Activated CD8-positive, alpha-beta memory T cell treated with anti-CD3 and anti-CD28 coated beads, Interleukin-2, amount 10 ng/mL, durations not matched to agents 7 days and 5 days (primary cell): ENCODE measurements at places on chromosomes 6 and 20.

DNA sequence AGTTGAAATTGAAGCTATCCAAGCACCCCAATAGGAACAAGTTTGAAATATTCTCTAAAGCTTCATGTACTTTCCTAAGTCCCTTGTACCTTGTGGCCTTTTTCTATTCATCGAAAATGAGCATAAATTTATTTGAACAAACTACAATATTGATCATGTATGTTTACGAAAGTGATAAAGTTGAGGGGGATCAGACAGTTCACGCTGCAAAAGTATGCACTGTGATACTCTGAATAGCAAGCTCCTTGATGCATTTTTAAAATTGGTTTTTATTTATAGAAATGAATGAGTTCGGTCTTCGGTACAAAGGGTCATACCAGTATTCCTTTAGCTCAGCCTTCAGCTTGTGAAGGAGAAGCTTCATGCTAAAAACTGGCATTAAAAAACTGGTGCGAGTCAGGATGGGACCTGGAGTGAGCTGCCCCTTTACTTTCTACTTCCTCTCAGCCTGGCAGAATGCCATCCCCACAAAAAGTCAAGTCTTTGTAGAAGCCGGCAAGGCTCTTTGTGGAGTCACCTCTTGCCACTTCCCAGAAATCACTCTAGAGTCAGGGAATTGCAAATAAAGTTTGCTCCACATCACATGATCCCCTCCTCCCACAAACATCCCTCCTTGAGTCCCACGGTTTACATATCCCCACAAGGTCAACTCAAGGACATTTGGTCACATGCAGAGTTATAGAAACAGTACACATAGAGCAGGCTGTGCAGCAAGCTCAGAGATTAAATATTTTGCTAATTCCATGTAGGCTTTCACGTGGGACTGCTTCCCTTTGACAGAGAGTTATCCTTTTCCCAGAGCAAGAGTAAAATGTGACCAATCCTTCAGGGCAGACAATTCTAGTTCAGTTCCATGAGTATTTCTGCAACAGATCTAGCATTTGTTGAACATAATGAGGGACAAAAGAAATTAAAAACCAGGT is 34.6 kb upstream of the ADGRF1 start:
- no peak for DNase-seq

- no peak for DNase-seq
Observed at GRCh38 chr20:51003753-51004152, 19.2 kb downstream of the KCNG1 start.

GRCh38 chr20:13936781-13937576 is 53.4 kb downstream of the SEL1L2 start:
- no peak for DNase-seq

DNA sequence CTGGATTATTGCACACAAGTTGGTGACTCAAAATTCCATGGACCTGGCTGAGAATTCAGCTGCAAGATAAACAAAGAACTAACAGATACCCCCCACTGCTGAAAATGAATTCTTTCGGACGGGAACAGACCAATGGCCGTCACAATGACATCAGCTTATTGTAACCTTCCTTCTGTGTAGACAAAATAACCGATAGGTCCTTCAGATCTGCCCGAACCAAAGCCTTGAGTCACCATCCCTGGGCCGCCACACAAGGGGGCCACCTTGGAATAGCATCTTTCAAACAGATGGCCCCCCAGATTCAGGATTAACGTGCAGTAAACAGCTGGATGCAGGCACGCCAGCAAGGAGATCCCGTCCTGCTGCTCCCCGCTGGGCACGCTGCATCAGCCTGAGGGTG is 214.0 kb upstream of the EXOC2 start:
- DNase-seq: no peak

DNA sequence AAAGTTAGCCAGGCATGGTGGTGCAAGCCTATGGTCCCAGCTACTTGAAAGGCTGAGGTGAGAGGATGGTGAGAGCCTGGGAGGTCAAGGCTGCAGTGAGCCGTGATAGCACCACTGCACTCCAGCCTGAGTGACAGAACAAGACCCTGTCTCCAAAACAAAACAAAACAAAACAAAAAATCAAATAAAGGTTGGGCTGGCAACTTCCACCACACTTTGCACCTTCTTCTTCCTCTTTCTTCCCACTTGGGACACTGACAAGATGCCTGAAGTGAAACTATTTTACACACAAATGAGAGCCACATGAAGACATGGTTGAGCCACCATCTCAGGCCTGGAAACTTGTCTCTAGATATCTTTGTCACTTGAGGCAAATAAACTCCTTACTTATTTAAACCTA is 53.8 kb upstream of the CCDC28A start:
- no peak for DNase-seq

- DNase-seq: no peak
Observed at GRCh38 chr6:44833248-44833647, 445.7 kb downstream of the CDC5L start.

GRCh38 chr6:167229586-167229985 is 61.5 kb upstream of the UNC93A start:
- no peak for DNase-seq

DNA sequence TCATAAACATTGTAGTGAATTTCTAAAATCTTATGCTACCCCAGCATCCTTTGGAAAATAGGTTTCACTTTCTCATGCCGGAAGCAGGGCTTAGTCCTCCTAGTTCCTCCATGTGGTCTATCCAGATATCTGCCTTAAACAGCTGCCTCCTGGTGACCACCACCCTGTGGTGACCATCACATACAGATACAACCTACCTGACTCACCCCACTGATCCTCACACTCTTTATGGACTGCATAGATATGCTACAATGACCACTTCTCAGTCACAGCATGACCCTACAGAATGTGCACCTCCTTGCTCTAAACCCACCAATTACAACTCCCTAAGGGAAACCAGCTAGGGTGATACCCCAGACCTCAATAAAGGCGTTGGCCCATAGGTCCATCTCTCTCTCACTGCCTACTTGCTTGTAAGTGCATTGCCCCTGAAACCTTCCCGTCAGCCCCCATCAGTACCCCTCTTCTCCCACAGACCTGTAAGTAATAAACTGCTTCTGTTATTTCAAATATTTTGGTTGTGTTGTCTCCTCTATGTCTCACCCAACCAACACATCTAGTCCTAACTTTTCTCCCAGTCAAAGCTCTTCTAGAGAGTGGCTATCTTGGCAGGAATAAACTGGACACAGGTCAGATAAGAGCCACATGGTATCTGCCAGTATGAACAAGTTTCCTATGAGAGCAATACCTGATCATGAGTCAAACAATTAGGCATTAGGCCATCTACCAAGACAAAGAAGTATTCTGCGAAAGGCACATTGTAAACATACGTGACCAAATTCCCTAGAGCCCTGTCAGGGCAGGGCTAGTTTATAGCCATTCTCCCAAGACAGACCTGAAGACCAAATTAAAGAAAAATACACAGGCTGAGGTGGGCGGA is 39.4 kb upstream of the PLEKHG1 start:
- DNase-seq: no peak

DNA sequence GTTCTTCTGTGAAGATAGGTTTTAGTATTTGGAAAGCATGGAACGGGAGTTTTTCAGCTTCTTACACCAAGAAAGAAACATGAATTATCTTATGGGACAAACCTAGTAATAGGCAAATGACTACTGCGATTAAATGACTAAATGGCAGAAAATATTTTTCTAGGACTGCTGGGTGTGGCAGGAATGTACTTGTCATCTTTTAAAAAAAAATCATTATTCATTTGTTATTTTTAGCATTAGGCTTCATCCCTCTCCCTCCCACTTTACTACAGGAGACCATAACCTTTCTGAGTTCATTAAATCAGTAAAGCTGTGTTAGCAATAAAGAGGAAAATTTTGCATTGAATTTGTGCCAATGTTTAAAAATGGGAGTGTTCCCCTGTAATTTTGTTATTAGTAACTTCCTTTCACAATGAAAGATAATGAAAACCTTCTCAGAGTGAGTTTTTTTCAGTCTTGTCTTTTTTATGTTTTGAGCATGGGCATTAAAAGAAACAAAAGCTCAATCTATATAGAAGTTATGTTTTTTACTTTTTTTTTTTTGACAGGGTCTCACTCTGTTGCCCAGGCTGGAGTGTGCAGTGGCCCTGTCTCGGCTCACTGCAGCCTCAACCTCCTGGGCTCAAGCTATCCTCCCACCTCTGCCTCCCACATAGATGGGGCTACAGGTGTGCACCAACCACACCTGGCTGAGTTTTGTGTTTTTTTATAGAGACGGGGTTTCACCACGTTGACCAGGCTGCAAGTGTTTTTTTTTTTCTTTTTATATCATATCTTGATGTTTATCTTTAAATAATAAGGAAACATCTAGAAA is 105.6 kb upstream of the CLDN20 start:
- no peak for DNase-seq
